ENCODE measurements at places on chromosomes 5 and 9.

DNA sequence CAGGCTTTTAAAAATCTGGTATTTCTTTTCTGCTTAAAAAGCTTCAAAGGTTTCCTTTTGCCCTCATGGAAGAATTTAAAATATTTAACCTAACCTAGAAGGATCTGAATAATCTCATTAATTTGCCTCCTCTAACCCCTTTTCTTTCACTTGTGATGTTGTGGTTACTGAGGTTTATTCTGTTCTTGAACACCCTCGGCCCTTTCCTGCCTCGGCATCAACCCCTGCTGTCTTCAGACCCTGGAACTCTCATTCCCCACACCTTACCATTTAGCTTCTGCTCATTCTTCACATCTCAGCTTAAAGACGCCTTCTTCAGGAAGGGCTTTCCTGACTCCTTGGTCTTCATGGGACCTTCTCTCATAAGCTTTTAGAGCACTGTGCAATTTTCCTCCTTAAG is 131.4 kb upstream of the MAN2A1 start:
- no peak for DNase-seq

DNA sequence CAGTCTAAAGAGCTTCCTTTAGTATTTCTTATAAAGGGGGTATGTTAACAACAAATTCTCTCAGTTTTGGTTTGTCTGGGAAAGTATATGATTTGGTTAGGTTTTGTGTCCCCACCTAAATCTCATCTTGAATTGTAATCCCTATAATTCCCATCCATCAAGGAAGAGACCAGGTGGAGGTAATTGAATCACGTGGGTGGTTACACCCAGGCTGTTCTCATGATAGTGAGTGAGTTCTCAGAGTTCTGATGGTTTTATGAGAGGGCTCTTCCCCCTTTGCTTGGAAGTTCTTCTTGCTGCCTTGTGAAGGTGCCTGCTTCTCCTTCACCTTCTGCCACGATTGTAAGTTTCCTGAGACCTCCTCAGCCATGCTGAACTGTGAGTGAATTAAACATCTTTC is 109.1 kb downstream of the MACIR start:
- no peak for DNase-seq

GRCh38 chr9:113690055-113690740 is 185.9 kb upstream of the ZNF618 start:
- no peak for DNase-seq

GRCh38 chr9:119365291-119366027 is 3.8 kb downstream of the BRINP1 start:
- no peak for DNase-seq

- no peak for DNase-seq
Observed at GRCh38 chr5:158709279-158709678, 390.4 kb downstream of the EBF1 start.

DNA sequence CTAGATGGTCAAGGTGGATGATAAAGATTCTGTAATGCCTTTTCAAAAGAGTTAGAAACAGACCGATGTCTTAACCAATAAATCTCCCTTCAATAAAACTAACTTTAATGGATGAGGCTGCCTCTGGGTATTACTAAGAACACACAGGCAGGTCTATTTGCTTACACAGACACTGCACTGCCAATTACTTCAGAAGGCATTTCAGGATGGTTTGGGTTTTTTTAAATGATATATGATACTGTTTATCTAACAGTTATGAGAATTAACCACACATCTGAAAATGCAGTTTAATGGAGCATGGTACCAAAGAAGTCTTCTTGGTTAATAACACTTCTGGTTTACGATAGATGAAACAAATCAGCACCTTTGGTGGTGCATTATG is 367.9 kb upstream of the GRAMD2B start:
- DNase-seq: no peak

GRCh38 chr9:136153381-136154065 is 34.8 kb upstream of the TMEM250 start:
- DNase-seq: no peak

DNA sequence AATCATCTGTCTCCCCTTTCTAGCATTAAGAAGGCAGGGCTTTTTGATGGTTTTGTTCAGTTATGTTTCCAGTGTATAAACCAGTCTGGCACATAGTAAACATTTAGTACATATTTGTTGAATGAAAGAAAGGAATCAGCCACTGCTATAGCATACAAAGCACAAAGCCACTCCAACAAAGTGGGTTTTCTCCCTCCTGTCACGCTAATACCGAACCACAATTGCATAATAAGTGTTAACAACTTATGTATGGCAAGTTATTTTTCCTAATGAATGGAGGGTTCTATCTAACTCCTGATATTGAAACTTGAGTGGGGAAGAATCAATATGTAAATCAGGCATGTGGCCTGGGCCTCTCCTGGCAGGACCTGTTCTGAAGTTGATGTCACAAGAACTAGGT is 53.9 kb downstream of the PRUNE2 start:
- DNase-seq: no peak

DNA sequence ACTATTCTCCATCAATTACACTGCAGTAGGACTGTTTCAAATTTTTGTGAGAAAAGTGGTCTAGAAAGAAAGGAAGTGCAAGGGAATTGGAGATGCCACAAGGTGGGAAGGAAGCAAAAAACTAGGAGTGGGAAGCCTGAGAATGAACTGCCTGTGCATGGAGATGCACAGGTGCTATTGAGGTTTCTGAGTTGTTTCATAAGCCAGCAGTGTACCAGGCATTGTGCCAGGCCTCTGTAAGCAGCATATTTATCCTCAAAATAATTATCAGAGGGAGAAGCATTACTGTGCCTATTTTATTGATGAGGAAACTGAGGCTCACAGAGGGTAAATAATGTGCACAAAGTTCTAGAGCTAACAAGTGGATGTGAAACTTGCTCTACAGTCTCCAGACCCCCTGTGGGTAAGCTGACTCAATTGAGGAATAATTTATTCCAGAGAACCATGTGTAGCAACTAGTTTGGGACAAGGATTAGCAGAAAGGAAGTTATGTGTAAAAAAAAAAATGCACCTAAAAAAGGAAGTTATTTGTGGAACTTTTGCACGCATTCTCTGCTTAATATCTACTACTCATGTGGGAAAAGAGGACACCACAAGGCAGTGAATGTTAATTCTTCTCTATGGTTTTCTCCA is 96.7 kb downstream of the SNCAIP start:
- DNase-seq: no peak

- DNase-seq: no peak
Observed at GRCh38 chr9:107894572-107895261, 405.1 kb upstream of the KLF4 start.

- DNase-seq: no peak
Observed at GRCh38 chr5:124461941-124462340, 284.5 kb downstream of the ZNF608 start.

DNA sequence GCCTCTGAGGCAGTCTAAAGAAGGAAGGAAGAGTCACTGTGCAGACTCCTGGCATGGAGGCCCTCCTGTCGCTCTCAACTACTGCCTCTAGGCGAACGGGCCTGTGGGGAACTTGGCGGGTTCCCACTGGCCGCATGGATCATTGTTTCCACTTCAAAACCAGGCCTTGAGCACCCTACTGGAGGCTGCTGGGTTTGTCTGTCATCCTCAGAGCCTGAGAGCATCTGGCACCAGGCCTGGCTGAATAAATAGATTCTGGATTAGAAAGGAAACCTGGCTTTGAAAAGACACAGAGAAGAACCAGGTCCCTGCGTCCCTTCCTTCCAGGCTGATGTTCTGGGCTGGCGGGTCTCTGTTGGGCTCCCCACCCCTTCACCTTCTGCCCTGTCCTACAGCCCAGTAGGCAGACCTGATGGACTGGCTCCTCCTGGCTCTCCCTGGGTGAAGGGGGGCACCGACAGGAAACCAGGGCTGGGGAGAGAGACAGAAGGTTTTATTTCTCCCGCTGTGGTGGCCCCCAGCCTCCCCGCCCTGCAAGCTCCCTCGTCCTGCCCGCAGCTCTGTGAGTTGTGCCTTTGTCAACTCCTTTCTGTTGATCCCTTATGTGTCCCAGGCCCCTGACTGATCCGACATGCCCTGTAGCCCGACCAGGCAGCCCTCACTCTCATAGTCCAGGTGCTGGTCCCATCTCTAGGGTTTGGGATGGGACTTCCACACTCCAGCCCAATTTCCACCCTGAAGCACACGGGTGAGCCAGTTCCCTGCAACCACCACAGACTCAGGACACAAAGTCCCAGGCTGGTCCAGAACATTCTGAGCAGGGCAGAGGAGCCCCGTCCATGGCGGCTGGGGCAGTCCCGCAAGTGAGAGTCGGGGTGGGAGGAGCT is 50.1 kb downstream of the ADAMTS2 start:
- no peak for DNase-seq

- no peak for DNase-seq
Observed at GRCh38 chr5:5018578-5018970, 121.6 kb upstream of the ADAMTS16 start.

GRCh38 chr5:140005145-140005591 is 37.9 kb downstream of the NRG2 start:
- DNase-seq: no peak

- no peak for DNase-seq
Observed at GRCh38 chr5:68711293-68712200, 382.3 kb upstream of the SLC30A5 start.
